Substantia nigra (tissue), 51 donors: ENCODE measurements at places on chromosomes 6 and 20.

DNA sequence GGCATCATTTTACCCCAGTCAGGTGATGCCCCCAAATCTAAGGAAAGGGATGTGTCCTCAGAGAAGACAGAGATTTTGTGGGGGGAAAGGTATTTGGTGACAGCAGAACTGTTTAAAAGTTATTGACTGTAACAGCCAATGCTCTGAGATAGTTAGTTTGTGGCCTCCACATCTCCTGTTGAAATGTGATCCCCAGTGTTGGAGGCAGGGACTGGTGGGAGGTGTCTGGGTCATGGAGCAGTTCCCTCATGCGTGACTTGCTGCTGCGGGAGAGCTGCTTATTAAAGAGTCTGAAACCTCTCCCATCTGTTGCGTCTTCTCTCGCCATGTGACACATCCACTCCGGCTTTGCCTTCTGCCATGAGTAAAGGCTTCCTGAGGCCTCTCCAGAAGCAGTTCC, 282.8 kb upstream of the FOXQ1 start:
- no peak for DNase-seq

GRCh38 chr6:28863604-28864325, 60.0 kb downstream of the TRIM27 start:
- DNase-seq: peak; percentile 72

DNA sequence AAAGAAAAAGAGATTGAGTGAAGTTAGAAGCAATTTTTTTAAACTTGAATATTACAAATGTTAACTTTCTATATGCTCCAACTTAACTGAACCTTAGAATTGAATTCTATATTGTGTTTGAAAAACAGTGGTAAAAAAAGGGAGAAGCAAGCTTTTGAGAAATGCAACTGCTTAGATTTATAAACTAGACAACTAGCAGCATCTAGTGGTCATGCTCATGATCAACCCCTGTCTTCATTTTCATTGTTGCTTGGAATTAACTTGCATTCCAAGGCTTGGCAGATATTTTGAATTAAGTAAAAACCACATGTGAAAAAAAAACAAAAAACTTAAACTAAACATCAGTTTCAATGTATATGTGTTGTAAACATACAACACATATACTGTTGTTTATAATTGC, 113.1 kb downstream of the C6orf58 start:
- DNase-seq: no peak

GRCh38 chr6:134175532-134176263, 123.3 kb upstream of the SLC2A12 start:
- DNase-seq: peak; percentile 78

GRCh38 chr6:54440549-54440948, 132.3 kb downstream of the TINAG start:
- no peak for DNase-seq

DNA sequence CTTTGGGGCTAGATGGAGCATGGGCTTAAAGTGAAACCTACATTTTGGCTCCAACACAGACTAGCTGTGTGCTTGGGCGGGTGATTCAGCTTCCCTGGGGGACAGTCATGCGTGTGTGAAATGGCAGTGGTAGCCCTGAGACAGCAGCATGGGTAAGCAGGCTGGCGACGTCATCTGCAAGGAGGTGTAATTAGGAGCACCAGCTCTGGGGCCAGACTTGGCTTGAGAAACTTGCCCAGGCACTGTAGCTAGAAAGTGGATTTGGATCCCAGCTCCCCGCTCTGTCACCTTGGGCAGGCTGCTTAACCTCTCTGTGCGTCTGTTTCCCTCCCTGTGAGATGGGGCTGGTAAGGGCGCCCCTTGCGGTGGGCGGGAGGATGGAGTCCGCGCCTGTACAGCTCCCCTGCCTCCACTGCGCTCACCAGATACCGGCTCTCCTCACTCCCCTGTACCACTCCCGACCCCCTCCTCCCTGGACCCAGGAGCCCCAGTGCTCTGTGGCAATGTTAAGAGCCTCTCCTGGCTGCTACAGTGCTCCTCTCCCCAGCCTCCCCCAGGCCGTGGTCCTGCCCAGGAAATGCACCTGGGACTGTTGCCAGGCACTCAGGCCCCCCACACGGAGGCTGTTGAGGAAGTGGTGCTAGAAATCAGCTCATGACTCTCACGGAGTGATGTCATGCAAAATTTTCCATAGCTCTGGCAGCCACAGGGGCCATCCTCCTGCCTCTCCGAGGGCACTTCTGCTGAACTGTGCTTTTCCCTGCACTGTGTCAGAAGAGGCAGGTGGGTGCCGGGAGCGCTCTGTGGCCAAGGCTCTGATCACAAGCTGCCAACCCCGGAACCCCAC, 44.6 kb downstream of the SYNJ2 start:
- no peak for DNase-seq

DNA sequence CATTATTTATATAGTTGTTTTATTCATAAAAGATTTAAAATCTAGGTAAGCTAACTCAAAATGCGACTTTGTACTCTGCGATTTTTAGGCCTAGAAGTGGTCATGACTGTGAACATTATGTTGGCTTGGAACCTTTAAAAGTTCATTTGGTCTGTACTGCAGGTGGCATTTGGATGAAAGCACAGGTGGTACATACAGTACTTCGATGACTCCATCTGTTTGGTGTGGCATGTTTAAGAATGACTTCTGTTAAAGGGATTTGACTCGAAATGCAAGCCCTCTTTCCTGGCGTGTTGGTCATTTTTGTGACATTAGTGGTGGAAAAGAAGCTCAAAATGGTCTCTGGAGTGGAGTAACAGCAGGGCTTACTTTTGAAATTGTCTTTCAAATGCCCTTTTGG, 118.1 kb downstream of the UST start:
- no peak for DNase-seq

- DNase-seq: no peak
Measured at GRCh38 chr6:76861403-76861802, 601.9 kb downstream of the HTR1B start.

- no peak for DNase-seq
Measured at GRCh38 chr6:3296537-3296936, 37.8 kb downstream of the PSMG4 start.

- no peak for DNase-seq
Measured at GRCh38 chr20:24767623-24768100, 181.4 kb upstream of the CST7 start.

- no peak for DNase-seq
Measured at GRCh38 chr20:6212903-6213302, 90.1 kb upstream of the FERMT1 start.

DNA sequence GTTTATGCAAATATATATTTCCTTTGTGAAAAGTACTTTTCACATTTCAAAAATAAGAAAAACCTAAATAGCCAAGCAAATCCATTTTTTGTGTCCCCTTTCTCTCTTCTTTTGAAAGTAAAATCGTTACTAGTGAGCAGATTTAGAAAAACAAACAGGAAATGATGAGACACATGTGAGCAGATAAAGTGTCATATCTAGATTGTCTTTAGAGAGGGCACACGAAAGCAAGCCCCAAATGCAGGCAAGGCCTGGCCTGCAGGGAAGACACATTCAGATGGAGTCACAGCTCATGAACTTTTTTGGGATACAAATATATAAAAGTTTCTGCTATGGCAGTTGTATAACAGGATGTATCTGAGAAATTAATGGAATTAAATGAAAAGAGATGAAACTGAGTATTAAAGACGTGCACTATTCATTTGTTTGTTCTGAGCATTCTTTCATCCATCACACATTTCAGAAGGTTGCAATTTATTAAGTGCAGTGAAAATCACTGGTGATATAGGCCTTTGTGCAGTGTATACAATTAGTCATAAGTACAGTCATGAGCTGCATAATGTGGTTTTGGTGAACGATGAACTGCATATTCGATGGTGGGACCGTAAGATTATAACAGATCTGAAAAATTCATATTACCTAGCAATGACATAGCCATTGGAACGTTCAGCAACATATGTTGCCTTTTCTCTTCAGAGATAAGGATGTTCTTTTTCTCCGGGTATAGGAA, 101.4 kb downstream of the PACRG start:
- DNase-seq: no peak

DNA sequence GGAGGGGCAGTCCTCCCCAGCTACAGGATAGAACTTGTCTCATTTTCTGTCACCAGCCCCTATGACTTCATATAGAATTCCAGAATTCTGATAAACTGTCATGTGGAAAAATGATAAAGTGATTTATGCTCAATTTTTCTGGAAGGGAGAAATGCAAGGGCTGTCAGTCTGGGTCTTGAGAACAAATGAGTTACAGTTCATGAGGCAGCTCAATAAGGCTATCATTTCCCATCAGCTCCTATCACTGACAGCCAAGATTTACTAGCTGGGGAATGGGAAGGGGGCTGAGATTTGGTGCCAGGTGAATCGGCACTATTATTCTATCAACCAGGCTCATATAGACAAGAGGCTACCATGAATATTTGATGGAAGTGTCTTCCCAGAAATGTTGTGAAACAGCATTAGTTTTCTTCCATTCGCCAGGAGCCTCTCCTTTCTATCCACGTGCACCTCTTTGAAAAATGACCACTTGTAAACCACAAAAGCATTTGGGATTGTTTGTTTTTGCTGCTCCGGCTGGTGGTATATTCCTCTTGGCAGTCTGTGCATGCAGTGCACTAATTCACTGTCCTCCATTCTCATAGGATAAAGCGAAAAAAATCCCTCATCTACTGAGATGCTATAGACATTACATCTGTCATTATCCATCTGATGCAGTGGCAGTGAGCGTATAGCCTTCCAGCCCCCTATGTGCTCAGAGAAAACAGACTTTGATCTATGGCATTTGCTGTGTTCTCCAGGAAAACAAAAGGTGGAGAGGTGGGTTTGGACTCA, 528.7 kb upstream of the RNF217 start:
- DNase-seq: no peak

DNA sequence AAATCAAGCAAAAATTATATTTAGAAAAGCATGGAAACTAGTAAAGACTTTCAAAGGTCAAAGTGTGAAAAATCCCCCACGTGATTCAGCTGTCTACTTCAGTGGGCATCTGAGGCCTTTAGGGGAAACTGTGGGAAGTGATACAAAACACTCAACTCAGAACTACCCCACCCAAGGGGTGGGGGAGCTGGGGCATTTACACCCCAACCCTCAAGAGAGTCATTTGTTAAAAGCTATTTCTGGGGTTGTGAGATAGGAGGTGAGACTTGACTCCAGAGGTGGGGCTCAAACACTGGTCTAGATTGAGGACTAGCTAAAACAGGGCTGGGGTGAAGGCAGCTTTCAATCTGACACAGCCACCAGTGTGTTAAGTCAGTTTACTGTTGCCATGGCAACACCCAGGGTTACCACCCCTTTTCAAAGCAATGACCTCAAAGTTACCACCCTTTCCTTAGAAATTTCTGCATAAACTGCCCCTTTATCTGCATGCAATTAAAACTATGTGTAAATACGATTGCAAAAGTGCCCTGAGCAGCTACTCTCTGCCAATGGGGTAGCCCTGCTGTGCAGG, 9.9 kb upstream of the GTSF1L start:
- DNase-seq: no peak

- DNase-seq: no peak
Measured at GRCh38 chr6:111776236-111777221, 96.7 kb downstream of the FYN start.

DNA sequence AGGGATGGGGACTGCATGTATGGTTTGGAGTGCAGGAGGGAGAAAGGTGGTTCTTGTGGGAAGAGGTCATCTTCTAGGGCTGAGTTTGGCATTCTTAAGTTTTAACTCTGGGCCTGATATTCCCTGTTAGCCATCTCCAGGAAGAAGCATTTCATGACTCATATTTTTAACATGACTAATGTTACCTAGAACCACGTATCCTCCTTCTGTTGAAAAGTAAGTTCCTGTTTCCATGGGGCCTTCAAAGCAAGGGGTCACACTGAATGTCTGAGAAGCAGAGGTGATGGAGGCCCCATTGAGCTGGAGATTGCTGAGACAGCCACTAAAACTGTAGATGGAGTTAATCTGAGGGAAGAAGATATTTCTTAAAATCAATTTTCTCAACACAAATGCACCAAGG, 30.2 kb downstream of the FAM229B start:
- no peak for DNase-seq

DNA sequence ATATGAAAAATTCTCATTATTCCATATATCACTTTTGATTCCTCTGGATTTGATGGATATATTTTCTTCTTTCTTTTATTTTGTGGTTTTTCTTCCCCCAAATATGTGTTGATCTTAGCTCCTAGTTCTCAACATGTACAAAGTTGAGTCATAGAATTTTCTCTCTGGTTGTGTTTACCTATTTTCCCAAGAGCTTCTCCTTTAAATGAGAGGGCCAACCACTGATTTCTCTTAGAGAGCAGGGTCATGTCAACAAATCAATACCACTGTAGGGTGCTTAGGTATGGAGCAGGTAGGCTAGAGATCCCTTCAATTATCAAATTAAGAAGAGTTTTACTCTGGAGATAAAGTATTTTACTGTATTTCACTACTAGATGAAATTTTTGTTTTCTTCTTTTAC, 145.7 kb downstream of the BMP5 start:
- DNase-seq: no peak
